HCT116 (cell line): ENCODE measurements at places on chromosomes 4 and X.

DNA sequence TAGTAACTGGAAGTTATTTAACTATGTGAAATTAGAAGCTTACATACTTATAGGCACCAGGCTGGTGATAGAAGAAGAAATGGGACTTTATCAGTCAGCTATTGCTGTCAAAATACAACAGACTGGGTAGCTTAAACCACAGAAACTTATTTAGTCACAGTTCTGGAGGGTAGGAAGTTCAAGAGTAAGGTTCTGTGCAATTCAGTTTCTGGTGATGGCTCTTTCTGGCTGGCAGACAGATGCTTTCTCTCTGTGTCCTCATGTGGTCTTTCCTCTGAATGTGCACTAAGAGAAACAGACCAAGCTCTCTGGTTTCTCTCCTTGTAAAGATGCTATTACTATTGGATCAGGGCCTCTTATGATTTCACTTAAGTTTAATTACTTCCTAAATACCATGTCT, 92.1 kb upstream of the ANKRD50 start:
- no peak for DNase-seq

- no peak for DNase-seq
Measured at GRCh38 chr4:3445829-3446545, 4.2 kb downstream of the HGFAC start.

DNA sequence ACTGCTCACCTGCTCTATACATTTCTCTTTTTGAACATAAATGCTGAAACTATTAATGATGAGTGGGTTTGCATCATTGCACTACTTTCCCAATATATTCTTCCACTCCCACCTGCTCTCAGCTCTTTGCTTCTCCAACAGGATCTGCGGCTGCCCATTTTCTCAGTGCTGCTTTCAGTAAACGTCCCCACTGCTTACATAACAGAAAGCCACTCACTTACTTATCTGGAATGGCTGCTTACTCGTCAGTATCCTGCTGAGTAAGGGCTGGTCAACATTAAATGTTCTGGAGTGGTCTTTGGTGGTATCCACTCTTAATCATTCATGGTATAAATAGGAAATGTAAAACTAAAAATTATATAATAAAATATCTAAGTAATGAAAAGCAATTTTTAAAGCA, 112.8 kb upstream of the HPF1 start:
- DNase-seq: no peak

DNA sequence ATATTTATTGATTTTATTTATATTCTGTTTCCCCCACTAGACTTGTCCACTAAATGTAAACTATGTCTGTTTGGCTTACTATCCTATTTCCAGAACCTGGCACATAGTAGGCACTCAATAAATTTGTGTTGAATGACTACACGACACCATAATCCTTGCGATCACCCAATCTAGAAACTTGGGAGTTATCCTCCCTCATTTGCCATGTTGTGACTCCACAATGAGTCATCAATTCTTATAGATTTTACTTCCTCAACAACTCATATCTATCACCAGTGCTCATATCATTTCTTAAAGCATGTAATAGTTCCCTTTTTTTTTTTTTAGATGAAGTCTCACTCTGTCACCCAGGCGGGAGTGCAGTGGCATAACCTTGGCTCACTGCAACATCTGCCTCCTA, 39.9 kb upstream of the VAMP7 start:
- DNase-seq: no peak

DNA sequence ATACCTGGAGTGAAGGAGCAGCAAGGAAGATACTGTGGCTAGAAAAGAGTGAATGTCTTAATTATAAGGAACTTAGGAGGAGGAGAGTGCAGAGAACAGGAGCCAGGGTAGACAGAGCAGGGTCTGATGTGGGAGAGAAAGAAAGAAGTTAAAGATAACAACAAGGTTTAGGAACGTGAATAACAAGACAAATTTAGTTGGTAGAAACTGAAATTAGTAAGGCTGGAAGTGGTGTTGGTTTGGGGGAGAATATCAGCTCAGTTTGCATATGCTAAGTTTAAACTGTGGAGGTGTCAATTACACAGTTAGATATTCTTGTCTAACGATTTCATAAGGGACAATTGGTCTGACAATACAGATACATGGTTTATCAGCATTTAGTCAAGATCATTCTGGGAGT, 1123.7 kb upstream of the PABPC4L start:
- DNase-seq: no peak

- no peak for DNase-seq
Measured at GRCh38 chr4:163196926-163197480, 30.3 kb upstream of the NAF1 start.

DNA sequence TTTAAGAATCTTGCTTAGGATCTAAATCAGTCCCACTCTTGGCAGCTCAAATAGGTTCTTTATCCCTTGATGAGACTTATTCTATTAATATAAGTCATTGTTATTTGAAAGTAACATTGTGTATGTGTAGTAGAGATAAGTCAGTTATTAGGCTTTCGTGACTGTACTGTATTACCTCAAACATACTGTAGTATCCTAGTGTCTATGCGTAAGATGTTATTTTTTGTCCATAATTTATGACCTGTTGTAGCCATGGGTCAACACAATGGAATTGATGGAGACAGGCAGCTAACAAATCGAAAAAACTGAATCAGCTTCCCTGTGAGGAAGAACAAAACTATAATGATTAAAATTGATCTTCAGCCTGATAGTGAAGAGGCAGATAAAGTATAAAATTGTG, 41.8 kb downstream of the CLCN3 start:
- DNase-seq: no peak

DNA sequence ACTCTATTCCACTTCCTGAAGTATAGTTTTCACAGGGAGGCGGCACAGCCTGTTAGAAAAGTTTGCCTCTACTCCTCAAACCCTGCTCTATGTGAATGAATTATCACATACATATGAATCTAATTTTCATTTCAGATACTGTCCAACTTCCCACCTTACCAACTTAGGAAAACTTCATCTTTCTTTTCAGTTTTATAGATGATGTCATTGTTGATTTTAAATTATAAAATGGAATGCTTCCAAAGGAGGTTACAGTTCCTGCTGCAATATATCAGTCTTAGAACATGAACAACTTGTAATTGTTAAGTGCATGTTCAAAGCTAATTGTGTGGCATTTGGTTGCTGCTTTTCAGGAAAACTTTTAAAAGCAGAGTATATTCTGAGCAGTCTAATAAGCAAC, 92.4 kb downstream of the NEUROG2 start:
- no peak for DNase-seq

GRCh38 chr4:165844161-165844560, 28.9 kb upstream of the TLL1 start:
- no peak for DNase-seq

DNA sequence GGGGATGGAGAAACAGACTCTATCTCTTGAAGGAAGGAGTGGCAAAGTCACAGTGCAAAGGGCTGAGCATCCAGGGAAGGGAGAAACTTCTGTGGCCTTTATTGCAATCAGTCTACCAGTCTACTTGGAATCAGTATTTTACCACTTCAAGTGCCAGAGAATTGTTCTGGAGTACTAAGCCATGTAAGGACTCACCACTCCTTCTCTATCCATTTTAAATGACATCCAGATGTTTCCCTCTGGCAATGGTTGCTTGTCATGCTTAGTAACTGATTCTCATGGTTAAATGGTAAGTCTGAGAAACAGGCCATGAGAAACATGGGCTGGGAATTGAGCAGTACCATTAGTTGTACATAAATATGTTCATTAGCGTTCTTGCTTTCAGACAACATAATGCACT, 21.1 kb upstream of the SMIM10 start:
- no peak for DNase-seq

GRCh38 chr4:161540265-161540664, 623.5 kb downstream of the FSTL5 start:
- no peak for DNase-seq

DNA sequence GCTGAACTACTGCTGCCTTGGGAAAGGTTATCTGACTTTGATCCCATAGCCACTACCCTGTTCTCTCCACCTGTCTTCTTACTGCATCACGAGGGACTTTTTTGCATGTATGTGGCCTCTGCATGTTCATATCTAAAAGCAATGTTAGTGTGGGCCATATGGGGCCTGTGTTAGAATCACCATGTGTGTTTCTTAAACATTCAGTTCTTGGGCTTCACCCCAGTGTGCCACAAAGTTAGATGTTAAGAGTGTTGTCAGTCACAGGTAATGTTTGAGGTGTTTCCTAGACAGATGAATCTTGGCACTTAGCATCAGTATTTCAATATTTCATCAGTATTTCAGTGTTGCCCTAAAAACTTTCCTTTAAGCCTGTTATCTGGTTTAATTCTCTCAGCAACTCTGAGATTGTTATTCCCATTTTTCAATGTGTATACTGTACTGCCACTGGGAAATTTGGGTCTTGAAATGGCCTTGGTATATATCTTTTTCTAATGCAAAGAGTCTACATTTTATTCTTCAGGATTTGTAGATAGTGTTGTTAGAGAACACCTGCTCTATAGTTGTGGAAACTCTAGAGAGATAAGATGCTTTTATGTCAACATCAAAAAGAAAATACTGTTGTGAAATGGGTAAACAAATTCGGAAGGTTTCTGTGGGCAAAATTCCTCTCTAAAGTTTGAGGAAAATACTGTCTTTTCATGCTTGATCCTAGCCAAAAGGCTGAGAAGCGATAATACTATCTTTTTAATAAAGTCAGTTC, 259.7 kb downstream of the BMPR1B start:
- no peak for DNase-seq

GRCh38 chr4:151606061-151606460, 154.7 kb downstream of the GATB start:
- no peak for DNase-seq

DNA sequence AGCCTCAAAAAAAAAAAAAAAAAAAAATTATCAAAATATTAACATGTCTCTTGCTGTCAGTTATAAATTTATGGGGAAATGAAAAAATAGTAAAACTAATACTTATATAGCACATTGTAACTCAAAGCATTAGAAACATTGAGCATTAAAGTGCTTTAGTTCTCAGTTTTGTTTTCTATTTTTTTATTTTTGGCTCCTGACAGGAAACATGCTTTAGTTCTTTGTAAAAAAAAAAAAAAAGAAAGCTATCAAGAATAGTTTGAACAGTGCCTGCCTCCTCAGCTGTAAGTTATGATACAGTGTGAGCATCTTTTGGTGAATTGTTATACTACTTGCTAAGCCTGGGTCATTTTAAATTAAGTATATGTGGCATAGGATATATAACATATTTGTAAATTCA, 5.1 kb upstream of the CENPC start:
- DNase-seq: no peak

- DNase-seq: no peak
Measured at GRCh38 chrX:30618160-30618765, 35.0 kb upstream of the GK start.

DNA sequence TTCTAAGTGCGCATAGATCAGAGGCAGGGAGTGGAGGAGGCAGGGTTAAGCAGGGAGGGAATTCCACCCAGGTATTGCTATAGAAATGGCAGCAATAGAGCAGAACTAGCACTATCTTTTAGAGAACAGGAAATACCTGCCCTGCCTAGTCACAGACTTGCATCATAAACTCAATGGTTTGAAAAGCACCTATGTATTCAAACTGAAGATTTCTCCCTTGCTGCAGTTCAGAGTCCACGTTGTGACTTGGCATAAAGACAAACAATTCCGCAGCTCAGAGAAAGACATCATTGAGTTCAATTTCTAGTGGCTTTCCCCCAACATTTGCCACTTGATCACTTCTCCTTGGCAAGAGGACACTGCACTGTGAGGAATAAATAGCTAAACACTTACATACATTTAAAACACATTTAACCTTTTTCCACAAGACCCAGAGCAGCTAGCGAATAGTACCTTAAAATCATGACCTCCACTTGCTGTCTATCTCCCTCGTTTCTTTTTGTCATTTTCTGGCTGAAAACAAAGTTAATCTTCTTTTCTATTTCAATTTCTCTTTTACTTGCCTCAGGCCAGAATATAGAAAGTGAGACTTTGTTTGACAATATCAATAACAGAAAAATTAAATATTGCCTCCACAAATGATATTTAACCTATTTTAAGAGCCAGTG, 42.4 kb downstream of the SLC7A11 start:
- peak; percentile 85 for DNase-seq

- no peak for DNase-seq
Measured at GRCh38 chr4:160299608-160300007, 1196.7 kb downstream of the RAPGEF2 start.

DNA sequence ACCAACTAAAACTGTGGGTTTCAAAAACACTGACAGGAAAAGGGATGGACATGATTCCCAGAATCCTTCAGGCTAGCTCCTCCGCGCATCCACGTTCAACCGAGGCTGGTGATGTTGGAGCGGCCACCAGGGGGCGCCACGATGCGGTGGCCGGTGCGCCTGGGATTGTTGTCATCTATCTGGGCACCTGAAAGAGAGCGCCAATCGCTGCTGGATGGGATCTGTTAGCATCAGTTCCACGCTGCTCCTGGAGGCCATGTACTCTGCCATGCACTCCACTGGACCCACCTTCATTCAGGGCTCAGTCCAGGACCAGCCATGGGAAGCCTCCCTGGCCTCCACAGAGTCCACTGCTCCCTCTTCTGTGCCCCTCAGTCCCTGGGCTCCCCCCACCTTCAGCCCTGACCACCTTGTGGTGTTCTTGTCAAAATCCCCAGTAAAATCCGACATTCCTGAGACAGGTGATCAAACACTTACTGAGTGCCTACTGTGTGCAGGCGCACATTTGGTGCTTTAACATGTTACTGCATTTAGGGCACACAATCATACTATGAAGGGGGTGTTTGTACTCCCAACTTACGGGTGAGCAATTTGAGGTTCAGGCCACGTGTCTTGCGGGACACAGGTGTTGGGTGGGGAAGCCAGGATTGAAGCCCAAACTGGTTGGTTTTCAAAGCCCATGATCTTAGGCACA, 71.1 kb downstream of the CRMP1 start:
- DNase-seq: peak; percentile 23

DNA sequence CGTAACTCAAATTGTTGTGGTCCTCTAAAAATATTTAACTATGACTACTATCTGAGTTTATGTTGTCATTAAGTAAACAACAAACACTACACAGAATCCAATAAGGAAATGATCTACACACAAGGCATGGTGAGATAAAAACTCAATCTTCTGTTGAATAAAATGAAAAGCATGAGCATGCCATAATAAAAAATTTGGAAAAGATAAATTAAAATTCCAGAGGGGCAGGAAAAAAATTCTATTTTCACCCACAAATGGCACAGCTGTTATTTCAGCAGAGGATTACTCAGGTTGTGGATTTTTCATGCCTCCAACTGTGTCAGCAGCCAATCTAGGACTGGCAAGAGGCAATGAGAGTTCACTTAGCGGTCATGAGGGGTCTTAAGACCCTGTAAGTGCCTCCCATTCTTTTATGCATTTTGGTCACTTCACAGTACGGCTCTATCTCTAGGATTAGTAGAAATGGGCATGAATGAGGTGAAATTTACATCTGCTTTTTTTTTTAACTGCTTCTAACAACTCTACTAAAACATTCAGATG, 639.8 kb upstream of the DIPK2B start:
- DNase-seq: no peak

GRCh38 chr4:159604781-159605180, 501.9 kb downstream of the RAPGEF2 start:
- DNase-seq: no peak

DNA sequence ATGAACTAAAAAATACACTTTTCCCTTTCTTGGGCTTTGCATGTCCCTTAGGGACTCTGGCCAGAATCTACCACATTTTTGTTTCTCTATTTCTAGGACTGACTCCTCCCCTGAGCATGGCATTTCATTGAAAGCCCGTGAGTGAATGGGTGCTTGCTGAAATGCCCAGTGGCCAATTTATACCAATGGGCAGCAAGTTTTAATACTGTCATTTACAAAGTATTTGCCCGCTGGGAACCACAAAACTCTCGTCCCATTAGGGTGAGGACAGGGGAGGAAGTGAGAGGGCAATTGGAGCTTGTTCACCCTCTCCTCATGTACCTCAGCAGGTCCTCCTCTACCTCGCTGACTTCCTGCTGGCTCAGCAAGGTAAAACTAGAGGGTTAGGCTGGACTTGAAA, 1.1 kb downstream of the SRPX2 start:
- DNase-seq: no peak
